Activated T-cell treated with anti-CD3 and anti-CD28 coated beads for 48 hours (primary cell): ENCODE measurements at places on chromosomes 7 and 10.
A peak's percentile ranks its signal among the peaks of the same experiment; 100 is the strongest.

DNA sequence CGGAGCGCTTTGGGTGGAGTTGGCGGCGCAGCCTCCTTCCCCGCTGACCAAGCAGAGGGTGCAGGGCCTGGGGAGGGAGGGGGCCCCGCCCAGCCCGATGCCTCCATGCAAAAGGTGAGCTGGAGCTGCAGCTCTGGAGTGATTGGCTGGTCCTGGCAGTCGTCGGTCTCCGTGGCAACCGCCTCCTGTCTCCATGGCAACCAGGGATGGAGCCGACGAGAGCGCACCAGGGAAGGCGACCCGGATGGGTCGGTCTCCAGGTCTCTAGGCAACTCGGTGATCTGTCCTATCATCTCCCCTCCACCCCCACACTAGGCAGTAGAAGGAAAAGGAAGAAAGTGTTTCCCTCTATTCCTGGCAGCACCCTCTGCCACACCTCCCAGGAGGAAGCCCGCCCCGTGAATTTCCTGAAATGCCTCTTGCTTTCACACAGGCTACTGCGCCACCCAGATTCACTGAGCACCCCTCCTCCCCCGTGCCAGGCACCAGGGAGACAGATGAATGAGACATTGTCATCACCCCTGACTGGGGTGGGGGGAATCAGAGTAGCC is 647 bp upstream of the NACAD start:
- peak; percentile 64 for DNase-seq

DNA sequence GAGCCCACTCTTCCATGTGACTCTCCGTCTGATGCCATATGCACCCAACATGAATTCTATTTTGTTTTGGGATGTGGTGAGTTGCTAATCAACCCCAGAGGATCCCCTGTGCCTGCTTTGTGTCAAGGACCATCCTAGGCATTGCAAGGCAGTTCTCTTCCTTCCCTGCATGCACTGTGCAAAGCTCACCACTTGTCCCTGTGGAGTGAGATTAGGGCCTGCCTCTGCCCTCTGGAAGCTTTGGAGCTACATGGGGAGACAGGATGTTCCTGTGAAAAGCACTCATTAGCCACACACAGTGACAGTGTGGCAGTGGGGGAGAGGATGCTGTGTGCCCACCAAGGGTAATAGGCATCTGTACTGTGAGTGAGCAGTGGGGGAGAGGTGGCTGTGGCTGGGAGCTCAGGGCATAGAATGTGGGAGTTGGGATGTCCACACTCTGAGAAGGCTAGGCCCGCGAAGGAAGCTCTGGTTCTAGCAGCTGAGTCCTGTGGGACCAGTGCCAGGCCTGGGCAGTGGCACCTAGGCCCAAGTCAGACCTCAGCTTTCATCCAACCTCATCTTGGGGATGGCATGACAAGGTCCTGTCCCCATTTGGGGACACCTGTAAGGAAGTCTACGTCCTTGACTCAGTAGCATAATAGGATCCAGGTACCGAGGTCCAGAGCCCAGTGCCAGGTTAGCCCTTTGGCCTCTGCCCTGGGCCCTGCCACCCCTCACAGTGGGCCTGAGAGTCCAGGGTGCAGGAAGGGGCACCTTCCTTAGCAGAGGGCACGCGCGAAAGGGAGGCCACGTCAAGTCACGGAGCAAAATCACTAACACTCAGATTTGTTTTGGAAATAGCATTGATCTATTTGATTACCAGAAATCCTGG is 6.6 kb downstream of the ADRA2A start:
- DNase-seq, result no peak

- no peak for DNase-seq
Observed at GRCh38 chr7:140977741-140978140, 37.0 kb downstream of the MRPS33 start.

GRCh38 chr10:130021383-130021950 is 57.4 kb upstream of the EBF3 start:
- DNase-seq, result no peak

DNA sequence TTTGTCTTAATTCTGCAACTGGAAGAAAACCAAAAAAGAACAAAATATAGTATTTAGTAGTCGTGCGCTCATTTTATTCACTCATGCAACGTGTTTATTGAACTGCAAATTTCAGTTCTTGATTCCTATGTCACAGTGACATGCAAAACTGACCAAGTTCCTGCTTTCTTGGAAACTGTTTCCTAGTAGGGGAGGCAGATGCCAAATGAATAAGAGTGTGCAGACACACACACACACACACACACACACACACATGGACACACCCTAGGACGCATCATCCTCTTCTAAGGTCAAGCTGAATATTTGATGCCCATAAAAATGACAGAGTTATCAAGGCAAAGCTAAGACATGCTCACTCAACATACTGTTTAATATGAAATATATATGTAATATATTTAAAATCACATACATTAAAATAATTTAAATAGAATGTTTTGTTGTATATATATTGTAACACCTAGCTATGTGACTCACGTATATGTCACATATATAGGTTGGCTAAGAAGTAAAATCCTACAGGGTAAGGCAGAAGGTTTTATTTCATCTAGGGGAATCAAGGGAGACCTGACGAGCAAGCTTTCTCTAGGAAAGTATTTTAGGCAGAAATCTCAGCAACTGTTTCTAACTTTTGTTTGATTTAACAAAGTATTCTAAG is 79.6 kb downstream of the SVIL start:
- no peak for DNase-seq

GRCh38 chr10:120360571-120360970 is 96.5 kb upstream of the PLPP4 start:
- no peak for DNase-seq

DNA sequence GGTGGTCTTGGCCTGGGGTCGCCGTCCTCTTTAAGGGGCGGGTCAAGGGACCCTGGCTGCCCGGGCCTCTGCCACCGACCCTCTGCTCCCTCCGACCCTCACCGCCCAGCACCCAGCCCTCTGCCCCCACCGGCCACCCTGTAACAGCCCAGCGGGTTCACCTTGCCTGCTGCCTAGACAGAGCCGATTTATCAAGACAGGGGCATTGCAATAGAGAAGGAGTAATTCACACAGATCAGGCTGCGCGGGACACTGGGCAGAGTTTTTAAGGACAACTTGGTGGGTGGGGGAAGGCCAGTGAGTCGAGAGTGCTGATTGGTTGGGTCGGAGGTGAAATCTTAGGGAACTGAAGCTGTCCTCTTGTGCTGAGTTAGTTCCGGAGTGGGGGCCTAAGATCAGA is 779 bp upstream of the ADCK2 start:
- DNase-seq, result no peak

- DNase-seq, result no peak
Observed at GRCh38 chr10:123795846-123796590, 95.6 kb downstream of the CPXM2 start.

GRCh38 chr10:125283191-125283835 is 123.0 kb upstream of the CTBP2 start:
- DNase-seq, result no peak

- no peak for DNase-seq
Observed at GRCh38 chr7:112982441-112983063, 104.1 kb downstream of the GPR85 start.

DNA sequence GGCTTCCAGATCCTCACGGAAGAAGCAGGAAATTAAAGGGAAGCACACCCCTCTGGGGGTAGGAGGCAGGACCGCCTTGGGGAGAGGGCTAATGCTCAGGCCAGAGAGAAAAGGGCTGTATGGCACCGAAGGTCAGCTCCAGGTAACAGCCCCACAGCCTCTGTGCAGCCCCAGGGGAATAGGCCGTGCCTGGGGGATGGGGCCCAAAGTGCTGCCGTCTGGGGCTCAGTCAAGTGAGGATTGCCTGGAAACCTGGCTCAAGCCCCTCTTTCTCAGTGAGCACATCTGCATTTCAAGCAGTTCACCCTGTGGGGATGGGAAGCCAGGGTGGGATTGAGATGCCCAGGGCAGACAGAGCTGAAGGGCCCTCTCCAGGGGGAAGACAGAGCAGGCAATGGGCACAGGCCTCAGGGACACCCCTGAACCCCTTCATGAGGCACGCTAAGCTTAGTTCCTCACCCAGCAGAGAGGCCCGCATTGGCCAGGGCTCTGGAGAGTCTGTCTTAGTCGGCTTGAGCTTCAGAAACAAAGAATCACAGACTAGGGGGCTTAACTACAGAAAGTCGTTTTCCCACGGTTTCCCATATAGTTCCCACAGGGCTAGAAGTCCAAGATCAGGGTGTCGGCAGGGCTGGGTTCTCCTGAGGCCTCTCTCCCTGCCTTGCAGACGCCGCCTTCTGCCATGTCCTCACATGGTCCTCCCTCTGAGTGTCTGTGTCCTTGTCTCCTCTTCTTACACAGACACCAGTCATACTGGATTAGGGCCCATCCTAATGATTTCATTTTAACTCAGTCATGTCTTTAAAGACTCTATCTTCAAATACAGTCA is 118.2 kb downstream of the PTPN20 start:
- no peak for DNase-seq

DNA sequence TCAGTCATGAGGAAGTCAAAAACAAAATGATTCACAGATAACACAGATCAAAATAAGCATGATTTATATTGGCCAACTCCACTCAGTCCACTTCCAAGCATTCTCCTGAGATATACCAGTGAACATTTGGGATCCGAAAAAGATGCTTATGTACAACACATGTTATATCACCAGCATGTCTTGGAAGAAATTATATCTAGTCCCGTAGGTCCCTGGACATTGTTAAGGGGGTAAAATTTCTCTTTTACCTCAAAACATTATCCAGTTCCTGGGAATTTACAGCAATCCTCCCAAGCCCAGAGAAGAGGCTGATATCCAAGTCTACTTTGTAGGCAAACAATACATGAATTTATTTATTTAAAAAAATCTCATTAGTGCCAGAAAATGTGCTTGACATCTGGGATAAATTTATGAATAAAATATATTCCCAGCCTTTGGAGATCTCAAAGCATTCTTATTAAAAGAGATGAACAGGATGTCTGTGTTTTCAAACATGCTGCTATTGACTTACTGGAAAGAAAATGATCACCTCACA is 582.2 kb upstream of the ZWINT start:
- DNase-seq, result no peak

GRCh38 chr7:20327055-20327454 is 3.6 kb upstream of the ITGB8 start:
- DNase-seq, result no peak

- DNase-seq, result no peak
Observed at GRCh38 chr7:140033036-140033435, 29.7 kb downstream of the PARP12 start.

DNA sequence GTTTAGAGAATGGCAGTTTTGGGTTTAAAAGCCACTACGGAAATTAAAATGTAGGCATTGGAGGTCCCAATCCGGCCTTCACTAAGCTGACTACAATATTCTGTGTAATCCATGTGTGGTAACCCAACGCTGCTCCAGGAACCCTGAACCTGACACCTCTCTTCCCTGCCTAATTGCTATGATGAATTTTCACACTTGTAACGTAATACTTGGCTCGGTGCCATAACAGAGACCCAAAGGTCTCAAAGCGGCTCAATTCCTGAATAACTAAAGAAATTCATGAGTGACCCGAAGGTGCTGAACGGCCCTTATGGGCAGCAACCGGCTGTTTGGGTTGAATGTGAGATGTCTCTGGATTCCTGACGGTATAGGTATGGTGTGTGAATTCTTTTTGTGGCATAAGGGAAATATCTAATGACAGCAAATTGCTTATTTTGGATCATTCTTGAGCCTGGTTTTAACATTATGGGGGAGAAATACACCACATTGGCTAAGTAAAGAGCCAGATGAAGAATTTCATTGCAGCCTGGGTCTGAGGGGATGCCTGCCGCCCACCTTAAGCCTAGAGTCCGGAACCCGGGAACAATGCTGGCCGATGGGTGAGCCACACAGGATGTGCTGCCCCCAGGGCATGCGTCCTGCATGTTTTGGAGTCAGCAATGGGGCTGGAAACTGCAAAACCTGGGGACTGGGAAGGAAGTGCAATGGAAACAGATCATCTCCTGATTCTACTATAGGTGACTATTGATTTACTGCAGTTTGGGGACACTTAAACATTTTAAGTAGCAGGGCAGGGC is 69.7 kb upstream of the FZD8 start:
- DNase-seq, result no peak

DNA sequence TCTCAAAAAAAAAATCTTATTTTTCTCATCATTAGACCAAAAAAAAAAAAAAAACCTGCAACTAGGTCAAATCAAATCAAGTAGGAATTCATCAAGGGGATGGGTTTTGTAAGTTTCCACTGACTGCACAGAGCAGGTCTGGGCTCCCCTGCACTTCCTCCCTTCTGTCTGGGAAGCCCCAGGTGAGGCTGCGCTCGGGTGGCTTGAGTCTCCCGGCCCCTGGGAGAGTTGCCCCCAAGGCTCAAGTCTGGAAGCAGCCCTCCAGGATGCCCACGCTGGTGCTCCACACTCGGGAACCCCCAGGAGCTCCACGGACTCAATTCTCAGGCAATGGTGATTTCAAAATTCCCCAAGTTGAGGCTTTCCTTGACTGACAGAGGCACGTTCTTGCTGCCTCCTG is 41.7 kb upstream of the RBM33 start:
- DNase-seq, result no peak

- no peak for DNase-seq
Observed at GRCh38 chr10:34666008-34666704, 148.9 kb downstream of the PARD3 start.

GRCh38 chr7:70660154-70660818 is 471.7 kb upstream of the GALNT17 start:
- DNase-seq, result no peak

GRCh38 chr7:90759710-90760109 is 163.6 kb downstream of the CDK14 start:
- no peak for DNase-seq

GRCh38 chr10:103397191-103397825 is 882 bp downstream of the PDCD11 start:
- DNase-seq, result no peak

DNA sequence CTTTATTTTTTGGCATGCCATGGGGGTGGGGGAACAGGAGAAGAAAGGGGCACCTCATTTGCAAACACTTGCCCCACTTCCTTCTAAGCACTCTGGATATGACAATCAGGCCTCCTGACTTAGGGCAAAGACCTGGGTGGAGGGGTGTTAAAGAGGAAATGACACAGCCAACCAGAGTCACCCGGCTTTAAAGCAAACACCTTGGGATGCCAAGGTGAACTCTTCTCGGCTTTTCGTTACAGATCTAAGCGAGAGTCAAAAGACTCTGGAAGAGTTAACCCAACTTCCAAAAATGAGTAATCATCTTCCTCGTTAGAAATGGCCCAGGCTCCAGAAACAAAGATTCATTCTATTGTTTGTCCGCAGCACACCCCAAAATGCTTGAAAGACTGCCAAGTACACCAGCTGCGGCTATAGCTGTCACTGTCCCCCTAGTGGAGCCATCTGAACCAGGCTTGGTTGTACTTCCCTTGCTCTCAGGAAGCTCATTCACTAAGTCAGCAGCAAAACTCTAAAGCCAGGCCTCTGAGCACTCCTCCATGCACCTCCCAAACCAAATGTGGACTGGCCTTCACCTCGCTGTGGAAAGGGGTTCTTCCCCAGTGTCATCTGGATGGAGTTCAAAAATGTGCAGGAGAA is 24.8 kb downstream of the FAM53B start:
- peak; percentile 57 for DNase-seq

GRCh38 chr10:91251430-91252056 is 31.1 kb downstream of the PCGF5 start:
- peak; percentile 7 for DNase-seq

- no peak for DNase-seq
Observed at GRCh38 chr10:82574081-82574480, 699.1 kb downstream of the NRG3 start.
